EH (cell line): ENCODE measurements at places on chromosomes 16 and 17.

DNA sequence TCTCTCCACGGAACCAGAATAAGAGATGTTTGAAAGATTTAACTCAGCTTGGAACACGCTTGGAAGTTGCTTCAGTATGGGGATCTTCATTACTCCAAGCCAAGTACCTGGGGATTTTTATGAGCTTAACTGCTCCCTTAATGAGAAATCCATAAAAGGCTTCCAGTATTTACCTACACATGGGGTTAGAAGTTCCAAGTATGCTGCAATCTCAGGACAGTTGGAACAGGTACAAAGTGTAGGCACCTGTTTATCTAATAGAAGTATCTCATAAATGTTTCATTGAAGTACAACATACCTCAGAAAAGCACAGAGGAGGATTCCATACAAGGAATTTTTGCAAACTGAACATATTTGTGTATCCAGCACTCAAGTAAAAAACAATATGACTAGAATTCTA, 161.6 kb upstream of the PIRT start:
- no peak for DNase-seq

DNA sequence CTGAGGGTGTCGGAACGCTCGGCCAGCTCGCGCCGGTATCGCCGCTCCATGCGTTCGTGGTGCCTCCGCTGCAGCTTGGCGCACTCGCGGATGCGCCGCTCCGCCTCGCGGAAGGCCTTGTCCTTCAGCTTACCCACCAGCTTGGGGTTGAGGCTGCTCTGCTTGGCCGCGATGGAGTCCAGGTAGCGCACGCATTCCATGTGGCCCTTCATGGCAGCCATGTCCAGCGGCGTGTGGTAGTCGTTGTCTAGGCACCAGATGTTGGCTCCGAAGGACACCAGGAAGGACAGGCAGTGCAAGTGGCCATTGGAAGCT, 2.8 kb downstream of the USH1G start:
- DNase-seq: no peak

- no peak for DNase-seq
These were observed 76.1 kb downstream of the FTO start for GRCh38 chr16:53780051-53780450.

DNA sequence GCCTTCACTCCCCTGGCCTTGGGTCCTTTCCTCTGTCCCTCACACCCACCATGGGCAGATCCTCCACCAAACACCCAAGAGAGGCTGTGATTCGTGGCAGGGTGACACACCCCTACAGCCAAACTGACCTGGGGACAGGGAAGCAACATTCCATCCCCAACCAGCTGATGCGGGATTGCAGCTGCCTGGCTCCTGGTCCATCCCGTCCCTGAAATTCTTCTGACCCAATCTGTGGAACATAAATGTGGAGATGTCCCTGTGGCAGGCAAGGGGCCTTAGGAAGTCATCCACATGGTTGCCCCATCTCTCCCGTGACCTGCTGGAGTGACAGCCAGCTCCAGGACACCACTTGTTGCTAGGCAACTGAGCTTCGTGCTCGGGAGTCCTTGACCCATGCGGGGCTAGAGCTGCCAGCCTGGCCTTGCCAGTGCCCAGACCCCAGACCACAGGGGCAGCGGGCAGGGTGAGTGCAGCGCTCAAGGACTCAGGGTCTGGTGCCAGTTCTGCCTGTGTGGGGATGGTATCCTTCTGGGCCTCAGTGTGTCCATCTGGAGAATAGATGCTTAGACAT, 34.0 kb upstream of the CPNE2 start:
- DNase-seq: no peak

DNA sequence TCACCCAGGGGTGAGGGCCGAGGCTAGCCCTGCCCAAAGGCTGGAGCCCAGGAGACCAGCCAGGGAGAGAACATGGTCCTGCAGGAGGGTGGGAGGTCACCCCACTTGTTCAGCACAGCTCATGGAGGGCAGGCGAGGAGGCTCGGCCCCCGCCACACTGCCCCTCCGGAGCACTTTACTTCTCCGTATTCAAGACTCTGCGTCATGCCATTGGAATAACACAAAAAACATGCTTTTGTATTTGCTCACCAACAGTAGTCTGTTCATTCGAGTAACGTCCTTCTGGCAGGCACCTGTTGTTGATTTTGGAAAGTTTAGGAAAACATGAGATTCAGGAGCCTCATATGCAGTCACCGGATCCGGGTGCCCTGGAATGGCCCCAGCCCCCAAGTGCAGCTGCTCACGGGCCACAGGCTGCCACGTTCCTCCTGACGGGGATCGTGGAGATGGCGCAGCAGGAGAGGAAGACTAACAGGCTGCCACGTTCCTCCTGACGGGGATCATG, 81.1 kb upstream of the DNAH17 start:
- peak; percentile 86 for DNase-seq

DNA sequence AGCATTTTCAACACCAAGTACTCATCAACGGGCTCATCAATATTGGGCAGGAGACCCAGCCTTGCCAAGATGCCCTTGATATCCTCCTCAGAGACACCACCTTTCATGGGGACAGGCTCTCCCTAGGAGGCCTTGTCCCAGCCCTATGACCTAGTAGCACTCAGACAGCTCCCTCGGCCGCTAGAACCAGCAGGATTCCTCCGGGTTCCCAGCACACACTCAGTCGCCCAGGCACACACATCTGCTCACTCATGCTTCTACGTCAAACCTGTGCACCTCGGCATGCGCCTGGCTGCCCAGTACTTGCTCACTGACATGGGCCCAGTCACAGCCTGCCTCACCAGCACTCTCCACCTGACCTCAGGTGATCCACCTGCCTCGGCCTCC, 17.0 kb downstream of the SRCIN1 start:
- DNase-seq: no peak

DNA sequence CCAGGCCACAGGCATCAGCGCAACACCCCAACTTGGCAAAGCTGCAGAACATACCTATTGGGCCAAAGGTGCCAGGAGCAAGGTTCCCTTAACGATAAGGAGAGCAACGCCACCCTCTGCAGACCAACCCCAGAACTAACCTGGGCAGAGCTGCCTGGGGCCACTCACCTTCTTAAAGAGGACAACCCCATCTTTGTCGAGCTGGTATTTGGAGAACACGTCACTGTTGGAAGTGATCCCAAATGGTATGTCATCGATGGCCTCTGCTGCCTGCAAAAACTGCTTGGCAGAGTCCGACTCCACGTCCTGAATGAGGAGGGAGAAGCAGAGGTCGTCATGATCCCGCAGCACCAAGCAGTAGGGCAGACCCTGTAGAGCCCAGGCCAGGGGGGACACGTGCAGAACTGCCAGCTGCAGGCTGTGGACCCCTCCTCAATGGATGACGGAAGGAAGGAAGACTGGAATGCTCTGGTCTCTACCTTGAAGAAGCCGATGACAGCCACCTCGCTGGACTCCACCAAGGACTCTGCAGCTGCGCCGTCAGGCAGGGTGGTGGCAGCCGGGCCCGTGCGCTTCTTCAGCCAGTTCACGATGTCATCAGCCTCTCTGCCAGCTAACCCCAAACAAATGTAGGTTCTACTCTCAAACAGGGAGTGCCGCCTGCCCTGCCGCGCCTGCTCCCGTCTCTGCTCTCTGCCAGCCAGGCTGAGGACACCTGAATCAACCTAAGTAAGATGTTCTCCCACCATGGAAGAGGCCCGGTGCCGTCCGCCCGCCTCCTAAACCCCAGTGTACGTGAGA, 5.2 kb downstream of the P4HB start:
- no peak for DNase-seq

- DNase-seq: peak; percentile 80
These were observed 111.0 kb downstream of the N4BP1 start for GRCh38 chr16:48498769-48499631.

DNA sequence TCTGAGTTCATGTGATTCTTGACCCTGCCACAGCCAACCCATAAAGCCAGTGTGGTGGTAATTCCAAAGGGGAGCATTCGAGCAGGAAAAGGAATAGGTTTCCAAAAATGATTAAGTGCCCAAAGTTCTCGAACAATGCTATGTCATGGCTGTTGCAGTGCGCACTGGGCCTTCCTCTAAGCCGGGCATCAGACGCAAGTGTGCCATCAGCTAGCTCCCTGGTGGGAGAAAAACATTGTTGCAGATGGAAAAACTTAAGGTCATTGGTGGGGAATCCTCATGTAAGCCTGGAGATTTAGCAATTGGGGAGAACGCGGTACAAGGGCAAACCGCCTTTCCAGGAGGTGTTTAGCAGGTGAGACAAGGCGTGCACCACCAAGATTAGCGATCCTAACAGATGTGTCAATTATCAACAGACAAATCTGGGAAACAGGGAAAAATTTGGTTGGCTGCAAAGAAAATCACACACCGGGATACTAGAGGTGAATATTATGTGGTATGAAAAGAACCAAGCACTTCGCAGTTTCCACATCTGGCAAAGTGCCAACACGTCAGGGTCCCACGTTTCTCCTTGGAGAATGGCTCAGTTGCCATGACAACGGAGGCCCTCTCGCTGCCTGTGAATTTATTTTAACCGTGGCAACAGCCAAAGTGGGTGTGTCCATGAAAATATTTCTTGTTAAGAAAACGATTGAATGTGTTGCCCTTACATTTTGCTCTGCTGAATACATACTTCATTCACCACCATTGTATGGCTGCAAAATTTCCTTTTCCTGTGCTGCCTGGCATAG, 118.5 kb upstream of the CACNG5 start:
- no peak for DNase-seq

DNA sequence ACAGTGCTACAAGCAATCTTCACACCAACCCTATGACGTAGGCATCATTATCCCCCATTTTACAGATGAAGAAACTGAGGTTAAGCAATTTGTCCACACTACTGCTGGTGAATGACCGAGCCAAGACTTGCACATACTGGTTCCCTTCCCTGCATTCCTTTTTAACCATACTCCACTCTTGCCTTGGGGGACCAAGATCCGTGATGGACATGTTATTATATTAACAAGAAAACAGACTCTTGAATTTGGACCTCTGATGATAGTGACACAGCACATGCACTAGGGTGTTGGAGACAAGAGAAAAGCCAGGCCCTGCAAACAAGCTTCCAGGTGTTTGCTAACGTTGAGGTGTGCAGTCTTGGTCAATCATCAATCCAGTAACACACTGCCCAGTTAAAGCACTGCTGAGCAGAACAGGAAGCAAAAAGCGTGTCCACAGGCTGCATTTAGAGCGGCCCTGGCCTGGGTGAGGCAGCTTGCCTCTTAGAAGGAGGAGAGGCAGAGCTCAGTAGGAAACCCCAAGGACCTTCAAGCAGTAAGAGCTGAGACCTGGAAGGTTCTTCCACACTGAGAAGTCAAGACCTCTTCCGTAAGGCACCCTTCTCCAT, 36.7 kb downstream of the HNF1B start:
- no peak for DNase-seq

- peak; percentile 20 for DNase-seq
These were observed 49.9 kb downstream of the TEX14 start for GRCh38 chr17:58641887-58642311.

- no peak for DNase-seq
These were observed 1.4 kb downstream of the TOM1L1 start for GRCh38 chr17:54902017-54902416.

DNA sequence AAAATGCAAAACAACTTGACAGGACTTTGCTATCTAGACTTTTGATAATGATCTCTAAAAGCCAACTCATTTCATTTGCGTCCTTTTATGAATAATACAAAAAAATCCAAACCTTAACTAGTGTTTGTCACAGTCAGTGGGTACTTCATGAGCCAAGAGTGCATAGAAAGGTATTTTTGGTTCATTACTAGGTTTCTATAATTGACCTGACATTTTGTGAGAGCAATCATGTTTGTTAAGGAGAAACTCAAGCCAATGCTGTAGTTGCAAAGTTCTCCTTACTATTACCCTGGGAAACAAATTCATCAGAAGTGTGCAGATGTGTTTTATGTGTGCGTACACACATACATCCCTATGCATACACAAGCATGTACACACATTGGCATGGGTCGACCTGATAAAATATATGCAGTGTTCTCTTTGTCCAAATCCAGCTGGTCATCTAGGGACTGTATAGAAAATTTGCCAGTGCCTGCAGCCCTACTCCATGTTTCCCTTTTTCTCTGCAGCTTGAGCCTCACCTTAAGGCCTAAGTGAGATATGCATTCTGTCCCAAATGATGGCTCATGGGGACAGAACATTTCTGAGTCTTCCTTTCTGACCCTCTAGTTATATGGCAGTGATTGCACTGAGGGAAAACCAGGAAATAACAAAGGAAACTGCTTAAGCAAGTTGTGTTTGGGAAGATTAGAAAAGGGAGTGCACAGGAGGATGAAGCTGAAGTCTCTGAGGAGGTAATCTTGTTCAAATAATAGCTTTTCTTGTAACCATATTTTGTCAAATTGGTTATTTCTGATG, 128.1 kb downstream of the CDH13 start:
- no peak for DNase-seq

GRCh38 chr17:76104140-76104895, 731 bp upstream of the EXOC7 start:
- no peak for DNase-seq

DNA sequence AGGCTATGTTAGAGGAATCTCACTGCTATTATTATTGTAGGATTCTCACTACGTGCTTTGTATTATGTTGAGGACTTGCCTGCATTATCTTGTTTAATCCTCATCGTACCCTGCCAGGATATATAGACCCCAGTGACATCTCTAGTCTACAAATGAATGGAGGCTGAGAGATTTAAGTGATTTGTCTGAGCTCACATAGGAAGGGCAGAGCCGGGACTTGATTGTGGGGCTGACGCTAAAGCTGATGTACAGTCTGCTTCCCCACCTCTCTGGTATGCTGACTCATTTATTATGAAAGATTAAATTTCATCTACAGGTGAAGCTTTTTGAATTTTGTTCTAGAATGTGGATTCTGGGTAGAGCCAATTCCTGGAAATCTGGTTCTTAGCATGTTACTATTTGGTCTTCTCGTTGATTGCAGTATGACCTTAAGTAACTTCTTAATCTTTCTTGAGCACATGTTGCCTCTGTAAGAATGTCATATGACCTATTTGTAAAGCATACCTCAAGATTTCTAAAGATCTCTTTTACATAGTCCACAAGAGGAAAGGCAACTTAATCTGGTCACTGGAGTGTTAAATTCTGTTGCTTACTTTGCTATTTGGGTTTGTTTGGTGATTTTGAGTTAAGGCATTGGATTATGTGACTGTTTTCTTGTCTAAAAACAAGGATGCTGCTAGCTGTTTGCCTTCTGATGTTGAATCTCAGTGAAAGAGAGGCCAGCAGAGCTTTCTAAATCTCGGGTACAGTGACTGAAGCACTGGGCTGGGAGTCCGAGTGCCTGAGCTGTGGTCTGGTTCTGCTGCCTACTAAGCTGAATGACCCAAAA, 12.4 kb downstream of the METTL9 start:
- no peak for DNase-seq
